ENCODE measurements at places on chromosomes 4 and X.

GRCh38 chrX:57821703-57822387 lies 88.4 kb downstream of the ZXDA start:
- DNase-seq = no peak

- no peak for DNase-seq
These were observed 36.8 kb downstream of the LRP2BP start for GRCh38 chr4:185358959-185359358.

GRCh38 chrX:135498236-135498635 lies 22.2 kb upstream of the INTS6L start:
- no peak for DNase-seq

- DNase-seq = no peak
These were observed 162.3 kb upstream of the PSAPL1 start for GRCh38 chr4:7596918-7597606.

DNA sequence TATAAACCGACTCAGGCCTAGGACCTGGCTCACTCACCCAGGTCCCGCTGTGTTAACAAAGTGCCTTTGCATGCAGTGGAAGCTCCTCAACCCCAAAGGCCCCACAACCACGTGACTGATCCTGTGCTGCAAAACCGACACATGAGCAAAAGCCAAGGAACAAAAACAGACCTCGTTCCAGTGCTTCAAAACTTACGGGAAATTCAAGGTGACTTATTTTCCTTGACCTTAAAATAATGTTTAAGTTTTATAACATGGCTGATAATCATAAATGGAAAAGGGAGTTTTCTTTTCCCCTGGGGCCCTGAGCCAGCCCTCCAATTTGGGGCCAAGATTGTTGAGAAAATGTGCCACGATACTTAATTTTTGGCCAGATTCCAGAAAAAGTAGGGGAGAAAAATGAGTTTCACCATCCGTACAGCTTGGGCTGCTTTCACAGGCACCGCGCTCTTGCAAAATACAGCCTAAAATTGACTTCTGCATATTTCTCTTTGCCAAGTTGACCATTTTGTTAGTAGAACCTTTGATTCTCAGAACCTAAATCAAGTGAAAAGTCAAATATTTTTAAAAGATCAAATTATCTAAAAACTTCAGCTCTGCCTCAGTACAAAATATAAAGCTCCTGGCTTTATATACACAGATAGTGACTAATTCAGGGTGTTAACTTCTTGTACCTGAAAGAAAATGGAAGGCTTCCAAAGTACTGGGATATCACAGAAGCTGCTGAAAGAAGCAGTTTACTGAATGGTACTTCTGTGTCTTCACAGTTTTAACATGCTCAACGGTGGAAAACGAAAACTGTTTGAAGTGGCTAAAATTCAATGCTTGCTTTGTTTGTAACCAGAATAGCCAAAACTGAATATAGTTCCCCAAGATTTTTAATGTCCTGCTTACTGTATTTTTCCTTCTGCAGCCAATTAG lies 93.8 kb downstream of the APBB2 start:
- peak; percentile 36 for DNase-seq

DNA sequence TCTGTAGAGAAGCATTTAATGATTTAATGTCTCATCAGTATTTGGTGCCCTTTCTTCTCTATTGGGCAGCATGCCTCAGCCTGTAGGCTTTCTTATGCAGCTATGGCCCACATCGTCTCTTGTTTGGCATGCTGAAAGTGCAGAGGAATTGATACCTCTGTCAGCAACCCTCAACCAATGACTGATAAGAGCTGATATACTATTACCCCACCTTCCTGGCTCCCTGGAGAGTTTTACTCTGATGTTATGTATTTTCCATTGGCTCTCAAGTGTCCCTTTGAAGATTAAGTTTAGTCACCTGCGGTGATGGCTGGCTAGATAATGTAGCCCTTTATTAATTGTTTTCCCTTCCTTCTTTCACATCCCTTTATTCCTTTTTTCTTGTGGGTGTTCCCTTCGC lies 41.2 kb upstream of the PDHA2 start:
- DNase-seq = no peak

- DNase-seq = no peak
These were observed 5.5 kb downstream of the ZNF827 start for GRCh38 chr4:145933134-145933533.

- DNase-seq = no peak
These were observed 269.0 kb upstream of the CXXC4 start for GRCh38 chr4:104763554-104764222.

DNA sequence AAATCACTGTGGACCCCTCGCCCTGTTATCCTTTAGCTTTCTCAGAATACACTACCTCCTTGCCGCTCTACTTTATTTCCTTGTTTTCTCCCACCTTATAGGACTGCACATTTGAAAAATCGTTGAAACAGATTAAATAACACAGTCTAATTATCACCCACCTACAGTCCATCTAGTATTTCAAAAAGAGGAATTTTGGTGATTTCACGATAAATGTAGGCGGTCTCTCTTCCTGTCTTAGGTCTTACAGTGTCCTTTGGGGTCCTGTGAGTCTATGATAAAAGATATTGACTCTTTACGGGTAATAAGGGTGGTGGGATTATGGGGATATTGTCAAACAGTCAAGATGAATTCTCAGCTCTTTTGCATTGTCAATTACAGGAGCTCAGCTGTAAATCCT lies 2.4 kb upstream of the TBL1X start:
- DNase-seq = no peak

- no peak for DNase-seq
These were observed 123.3 kb downstream of the MBNL3 start for GRCh38 chrX:132365490-132365889.

DNA sequence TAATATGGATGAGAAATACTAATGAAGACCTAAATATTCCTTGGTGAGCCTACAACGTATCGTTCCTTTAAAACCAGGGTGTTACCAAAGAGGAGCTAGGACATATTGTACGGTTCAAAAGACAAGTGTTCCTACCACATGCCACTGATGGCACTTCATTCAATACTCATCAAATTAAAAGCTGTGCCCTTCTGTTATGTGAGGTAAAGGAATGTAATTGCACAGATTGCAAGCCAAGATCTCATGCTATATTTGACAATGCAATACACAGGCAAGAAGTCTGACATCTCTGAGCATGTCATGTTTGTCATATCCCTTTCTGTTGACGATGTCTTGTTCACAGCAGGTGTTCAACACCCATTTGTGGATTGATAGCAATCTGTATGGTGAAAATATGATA lies 6.9 kb downstream of the FGF13 start:
- no peak for DNase-seq

GRCh38 chr4:121454251-121454979 lies 73.6 kb upstream of the QRFPR start:
- DNase-seq = no peak

DNA sequence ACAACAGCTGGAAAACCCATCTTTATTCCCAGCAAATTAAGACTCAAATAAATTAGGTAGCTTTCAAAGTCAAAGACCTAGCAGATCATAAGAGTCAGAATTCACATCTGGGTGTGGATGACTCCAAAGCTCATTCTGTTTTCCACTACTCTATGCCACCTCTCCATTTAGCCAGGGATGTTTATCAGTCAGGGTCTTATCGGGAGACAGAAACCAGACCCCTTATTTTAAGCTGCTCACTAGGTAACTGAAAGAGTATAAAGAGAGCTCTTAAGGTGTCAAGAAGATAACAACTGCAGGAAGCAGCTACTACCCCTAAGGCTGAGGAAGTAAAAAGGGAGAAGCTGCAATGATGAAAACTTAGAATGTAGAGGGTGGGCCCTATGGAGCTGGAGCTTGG lies 333.7 kb upstream of the KLF3 start:
- DNase-seq = no peak

- no peak for DNase-seq
These were observed 11.4 kb upstream of the MCUB start for GRCh38 chr4:109548655-109549054.

GRCh38 chr4:127479031-127479622 lies 153.6 kb upstream of the INTU start:
- DNase-seq = no peak

DNA sequence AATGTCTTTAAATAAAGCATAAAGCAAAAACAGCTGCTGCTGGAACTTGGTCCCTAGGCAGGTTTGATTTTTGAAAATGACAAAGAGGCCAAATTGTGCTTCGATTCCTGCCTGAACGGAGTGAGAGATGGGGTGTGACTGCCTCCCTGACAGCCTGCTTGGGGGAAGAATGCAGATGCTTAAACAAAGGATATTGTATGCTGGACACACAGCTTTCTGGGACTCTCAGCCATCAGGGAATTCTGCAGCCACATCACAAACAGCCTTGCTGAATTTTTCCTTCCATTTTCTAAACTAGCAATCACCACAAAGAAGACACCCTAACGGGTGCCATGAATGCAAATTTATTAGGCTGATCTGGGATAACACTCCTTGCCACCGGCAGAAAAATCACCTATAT lies 83.9 kb upstream of the CPEB2 start:
- DNase-seq = no peak

DNA sequence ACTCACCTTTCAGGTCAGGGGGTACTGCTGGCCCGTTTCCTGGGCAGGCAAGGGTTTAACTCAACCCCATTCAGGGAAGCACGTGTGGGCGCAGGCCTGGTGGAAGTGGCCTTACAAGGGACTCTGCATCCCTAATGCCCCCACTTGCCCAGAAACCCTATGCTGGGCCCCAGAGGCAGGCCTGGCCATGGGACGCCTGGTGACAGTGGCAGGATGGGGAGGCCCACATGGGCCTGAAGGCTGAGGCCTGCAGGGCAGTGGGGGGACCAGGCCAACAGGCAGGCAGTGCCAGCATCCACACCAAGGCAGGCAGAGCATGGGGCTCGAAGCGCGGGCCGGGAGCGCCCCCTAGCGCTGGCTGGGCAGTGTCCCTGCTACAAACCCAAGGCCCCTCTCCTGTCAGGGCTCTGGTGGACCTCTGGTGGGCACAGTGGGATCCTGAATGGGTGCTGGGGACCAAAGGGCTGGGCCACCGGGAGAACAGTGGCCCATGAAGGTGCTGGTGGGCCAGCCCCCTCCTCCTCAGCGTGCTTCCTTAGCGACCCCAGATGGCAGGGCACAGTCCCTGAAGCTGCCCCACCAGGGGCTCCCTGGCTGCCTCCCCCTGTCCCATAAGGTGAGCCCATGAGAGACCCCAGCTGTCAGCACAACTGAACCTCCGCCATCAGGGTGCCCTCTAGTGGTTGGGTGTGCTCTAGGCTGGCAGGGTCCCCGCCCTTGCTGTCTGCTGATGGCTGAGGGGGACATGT lies 16.8 kb downstream of the FGFR3 start:
- DNase-seq = no peak

GRCh38 chrX:122566401-122566800 lies 617.7 kb upstream of the GRIA3 start:
- no peak for DNase-seq

DNA sequence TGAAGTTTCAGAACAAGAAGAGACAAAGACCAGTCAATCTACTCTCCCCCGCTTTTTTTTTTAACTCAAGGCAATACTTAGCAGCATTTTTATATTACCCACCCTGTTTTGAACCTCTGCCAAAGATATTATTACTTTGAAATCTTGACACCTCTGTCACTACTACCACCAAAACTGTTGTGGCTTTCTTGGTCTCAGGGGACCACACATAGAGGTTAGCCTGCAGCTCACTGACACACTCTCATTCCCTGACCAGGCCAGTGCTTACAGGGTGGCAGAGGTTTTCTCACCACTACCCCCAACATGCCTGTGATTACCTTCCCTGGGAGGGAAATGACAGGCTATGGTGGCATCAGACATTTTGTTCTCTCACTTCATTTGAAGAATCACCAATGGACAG lies 137.4 kb upstream of the STIM2 start:
- no peak for DNase-seq

DNA sequence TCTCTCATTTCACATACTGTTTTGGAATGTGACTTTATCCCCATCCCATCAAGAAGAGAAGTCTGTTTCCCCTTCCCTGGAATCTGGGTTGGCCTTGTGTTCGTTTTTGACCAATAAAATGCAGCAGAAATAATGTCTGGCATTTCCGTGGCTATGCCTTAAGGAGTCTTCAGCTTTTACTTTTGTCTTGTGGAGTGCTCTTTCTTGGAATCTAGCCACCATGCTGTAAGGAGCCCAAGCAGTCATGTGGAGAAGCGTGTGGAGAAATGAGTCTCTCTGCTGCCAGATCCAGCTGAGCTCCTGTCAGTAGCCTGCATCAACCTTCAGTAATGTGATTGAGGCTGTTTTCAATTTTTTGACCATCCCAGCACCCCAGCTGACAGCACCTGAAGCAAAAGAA lies 84.4 kb upstream of the ARMCX2 start:
- no peak for DNase-seq

DNA sequence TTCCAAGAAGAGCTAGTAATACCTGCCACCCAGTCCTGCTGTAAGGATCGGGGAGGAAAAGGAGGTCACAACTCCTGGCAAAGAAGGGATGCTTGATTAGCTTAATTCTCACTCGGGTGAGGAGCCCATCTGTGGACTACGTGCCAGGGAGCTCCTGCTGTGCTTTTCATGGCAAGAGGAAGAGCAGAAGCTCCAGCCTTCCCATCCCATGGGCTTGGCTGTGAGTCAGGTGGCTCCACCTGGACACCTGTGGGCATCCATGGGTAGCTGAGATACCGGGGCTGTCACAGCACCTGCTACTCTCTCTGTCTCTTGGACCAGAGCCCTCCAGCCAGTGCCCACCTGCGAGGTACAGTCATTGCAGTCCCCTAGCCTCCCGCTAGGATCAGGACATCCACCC lies 18.0 kb downstream of the CLNK start:
- DNase-seq = no peak

DNA sequence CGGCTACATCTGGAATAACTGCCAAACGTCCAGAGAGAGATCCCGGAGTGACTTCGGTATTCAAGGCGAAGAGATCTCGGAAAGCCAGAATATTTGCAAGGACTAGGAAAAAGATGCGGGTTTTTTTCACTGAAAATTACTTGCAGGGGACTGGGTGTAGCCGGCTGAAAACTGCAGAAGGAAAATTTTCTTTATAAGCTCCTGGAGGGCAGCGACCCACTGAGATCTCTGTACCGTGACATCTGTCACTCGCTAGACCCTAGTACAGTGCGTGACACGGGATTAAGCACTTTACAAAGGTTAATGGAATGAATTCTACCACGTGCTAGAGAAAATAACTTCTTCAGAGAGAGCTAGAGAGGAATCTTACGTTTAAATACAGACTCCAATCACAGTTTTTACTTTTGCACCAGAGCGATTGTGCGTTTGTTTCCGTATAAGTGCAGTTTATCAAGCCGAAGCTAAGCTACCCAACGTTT lies 1.1 kb upstream of the LCORL start:
- DNase-seq = no peak

- DNase-seq = no peak
These were observed 11.6 kb downstream of the POLR2B start for GRCh38 chr4:56990109-56990905.

DNA sequence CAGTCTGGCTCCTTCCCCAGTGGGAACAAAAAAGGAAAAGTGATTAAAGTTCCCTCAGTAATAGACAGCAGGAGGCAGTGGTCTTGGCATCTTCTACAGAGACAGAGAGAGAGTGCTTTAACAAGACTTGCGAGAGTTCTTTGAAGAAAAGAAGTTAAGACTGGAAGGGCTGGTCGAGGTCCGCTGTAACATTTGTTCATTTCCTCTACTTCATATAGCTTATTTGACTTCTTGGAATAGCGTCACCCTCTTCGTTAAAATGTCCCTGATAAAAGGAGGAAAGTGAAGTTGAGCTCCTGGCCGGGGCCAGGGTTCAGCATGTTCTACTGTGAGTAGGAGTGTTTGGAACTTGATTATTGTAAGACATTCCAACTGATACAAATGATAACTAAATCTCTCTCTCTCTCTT lies 179.8 kb downstream of the SLIT2 start:
- DNase-seq = no peak

- no peak for DNase-seq
These were observed 256.6 kb upstream of the NOCT start for GRCh38 chr4:138758876-138759553.

Measured in dorsolateral prefrontal cortex (tissue), 122 donors.